ENCODE measurements at places on chromosomes 6 and 20. TPM values are rescaled to one million over a fixed set of nuclear protein-coding genes. Genes with fewer than 3 reads are reported as not detected.

Gene BLOC1S5
- total RNA-seq, result 20.8 TPM

Gene CALHM5
- 0.41 TPM for total RNA-seq

DNA sequence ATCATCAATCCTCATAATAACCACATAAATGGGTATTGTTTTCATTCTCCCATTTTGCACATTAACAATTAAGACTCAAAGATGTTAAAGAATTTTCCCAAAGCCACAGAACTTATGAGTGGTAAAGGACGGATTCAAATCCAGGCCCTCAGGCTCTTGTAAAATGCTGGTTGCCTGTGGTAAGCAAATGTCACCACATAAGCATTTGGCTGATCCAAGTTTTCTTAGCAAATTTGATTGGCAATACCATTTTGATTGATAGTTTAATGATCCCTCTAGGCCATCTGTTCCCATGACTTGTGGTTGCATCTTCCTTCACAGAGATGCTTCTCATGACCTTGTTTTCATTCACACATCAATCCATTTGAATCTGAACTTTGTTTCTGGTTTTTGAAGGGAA, 252.0 kb upstream of the RIN2 start:
- no peak for DNase-seq

- no peak for DNase-seq
These were observed 65.9 kb downstream of the CEBPB start for GRCh38 chr20:50256577-50256976.

DNA sequence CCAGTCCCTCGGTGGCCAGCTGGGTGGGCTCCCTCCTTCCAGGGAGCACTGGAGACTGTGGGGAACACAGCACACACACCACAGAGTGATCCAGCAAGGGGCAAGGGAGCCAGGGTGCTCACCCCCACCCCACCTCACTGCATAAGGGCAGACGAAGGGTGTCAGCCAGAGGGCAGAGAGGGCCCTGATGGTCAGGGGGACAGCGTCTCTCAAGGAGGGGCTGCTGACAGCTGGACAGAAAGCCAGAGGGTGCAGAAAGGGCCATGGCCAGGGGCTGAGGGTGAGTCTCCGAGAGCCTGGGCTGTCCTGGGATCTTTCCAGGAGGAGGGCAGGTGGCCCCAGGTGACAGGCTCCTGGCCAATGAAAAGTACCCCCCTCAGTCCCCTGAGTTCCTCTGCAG, 73.4 kb upstream of the PMEPA1 start:
- no peak for DNase-seq

DNA sequence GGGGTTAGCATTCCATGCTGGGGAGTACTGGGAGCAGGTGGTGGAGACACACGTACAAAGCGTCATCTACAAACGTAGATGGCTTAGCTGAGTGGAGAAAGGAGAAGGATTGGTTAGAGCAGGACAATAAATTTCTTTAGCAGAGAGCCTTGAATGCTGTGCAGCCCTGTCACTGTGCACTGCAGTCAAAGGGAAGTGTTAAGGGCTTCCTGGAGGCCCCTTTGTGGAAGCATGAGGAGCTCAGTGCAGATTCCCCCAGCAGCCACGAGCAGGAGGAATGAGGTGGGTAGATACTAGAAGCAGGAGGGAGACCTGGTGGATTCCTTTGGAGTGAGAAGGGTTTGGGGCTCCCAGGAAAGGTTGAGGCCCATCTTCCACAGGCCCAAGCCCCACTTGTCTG, 6.1 kb upstream of the TREML4 start:
- DNase-seq, result no peak

- no peak for DNase-seq
These were observed 276.3 kb upstream of the AGPAT4 start for GRCh38 chr6:161549977-161550655.

DNA sequence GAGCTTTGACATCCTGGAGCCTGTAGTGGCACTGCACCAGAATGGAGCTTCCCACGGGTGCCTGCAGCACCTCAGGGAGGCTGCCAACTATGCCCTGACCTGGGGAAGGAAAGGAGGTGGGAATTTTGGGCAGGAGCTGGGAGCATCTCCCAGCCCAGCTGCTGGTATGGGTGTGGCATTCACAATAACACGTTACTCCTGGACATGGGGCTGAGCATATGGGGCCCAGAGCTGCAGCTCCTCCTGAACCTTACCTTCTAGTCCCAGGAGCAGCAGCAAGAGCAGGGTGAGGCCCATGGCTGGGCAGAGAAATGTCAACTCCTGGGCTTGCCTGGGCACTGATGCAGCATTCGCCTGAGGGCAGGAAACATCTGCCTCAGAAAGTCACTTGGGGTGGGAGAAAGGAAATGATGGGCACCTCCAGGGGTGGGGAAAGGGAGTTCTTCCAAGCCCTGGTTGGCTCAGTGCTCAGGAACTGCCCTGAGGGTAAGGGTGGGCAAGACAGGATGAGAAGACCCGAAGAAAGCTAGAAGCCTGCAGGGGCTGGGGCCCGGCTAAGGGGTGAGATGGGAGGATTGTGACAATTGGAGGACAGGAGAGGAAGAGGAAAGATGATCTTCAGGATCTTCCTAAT, at the start of gene TREML1:
Gene TREML1, minus strand, starts transcription at position 356 of the 634 bp plus-strand sequence. Its CDS starts 59 bp downstream, at position 297.
- DNase-seq, result no peak

Measured in frontal cortex (tissue), 4 donors.